ENCODE measurements at places on chromosomes 2 and 18. TPM values are rescaled to one million over a fixed set of nuclear protein-coding genes. Genes with fewer than 3 reads are reported as not detected.

- DNase-seq: no peak
These were observed 546 bp downstream of the CHPF start for GRCh38 chr2:219542931-219543595.

GRCh38 chr2:169018390-169018789 is 12.7 kb downstream of the ABCB11 start:
- no peak for DNase-seq

GRCh38 chr18:48139431-48140347 is 209.2 kb upstream of the SMAD2 start:
- DNase-seq: no peak

DNA sequence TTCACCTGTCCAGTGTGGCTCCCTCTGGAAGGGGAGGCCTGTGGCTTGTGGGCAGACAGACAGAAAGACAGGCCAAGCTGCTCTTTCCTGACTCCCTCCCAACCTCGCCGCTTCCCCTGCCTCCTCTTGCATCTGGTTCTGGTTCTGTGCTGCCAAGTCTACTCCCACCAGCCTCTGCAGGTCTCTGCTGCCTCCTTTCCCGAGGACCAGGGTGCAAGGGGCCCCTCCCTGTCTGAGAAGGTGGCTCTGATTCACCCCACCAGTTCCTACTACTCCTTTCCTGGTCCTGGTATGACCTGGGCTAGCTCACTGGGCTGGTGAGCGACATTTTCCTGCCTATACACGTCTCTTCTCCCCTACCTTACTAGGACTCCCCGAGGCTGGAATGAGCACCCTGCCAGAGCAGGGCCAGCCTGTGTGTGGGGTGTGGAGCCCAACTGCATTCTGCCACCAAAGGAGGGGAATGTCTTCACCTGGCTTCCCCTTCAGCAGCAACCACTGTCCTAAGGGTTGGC is 238.5 kb downstream of the CELF4 start:
- DNase-seq: no peak

DNA sequence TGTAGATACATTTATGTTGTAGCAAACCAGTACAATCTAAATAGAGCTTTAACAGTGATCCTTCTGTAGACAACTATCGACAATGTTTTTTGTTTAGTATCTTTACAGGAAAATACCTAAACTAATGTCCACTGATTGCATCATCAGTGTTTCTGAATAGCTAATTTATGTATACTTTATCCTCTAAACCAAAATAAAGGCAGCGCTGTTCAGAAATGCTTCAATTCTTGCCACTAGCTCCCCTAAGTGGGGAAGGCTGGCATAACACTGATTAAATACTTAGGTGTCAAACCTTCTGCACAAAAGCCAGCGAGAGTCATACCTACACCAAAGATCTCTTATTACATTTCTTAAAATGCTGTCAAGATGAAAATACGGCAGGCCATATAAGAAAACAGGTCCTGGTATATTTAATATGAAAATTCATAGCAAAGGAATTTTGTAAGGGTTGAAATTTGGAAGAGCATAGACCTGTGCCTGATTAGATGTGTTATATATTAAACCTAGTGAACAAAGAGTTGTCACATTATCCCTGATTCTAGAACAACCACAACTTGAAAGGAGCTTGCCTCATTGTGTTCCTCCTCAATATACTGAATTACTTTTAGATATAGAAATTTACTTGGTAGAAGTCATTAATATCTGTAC is 1693.4 kb upstream of the SLC39A10 start:
- DNase-seq: no peak

GRCh38 chr2:53452957-53453748 is 314.5 kb upstream of the CHAC2 start:
- no peak for DNase-seq

- no peak for DNase-seq
These were observed 787.2 kb downstream of the TDRD15 start for GRCh38 chr2:21910832-21911507.

- DNase-seq: no peak
These were observed 730.2 kb upstream of the SLC39A10 start for GRCh38 chr2:194926873-194927272.

The CPSF3 gene
- polyA plus RNA-seq: 48.6 TPM

GRCh38 chr2:50902365-50902764 is 129.6 kb downstream of the NRXN1 start:
- no peak for DNase-seq
